ENCODE measurements at places on chromosomes 11 and 22. TPM values are rescaled to one million over a fixed set of nuclear protein-coding genes. Genes with fewer than 3 reads are reported as not detected.

The MMP27 gene
- total RNA-seq: not detected

The MEI1 gene
- 14.6 TPM for total RNA-seq

The GPHA2 gene
- total RNA-seq: not detected

The FGF4 gene
- not detected for total RNA-seq

The TYR gene
- not detected for total RNA-seq

The MYBPC3 gene
- total RNA-seq: 0.19 TPM

The PGR gene
- 1.3 TPM for total RNA-seq

The RCOR2 gene
- total RNA-seq: 0.76 TPM

The IL17REL gene
- 0.16 TPM for total RNA-seq

All from kidney (tissue), 22 donors.